ENCODE measurements at places on chromosomes 7 and 10.

DNA sequence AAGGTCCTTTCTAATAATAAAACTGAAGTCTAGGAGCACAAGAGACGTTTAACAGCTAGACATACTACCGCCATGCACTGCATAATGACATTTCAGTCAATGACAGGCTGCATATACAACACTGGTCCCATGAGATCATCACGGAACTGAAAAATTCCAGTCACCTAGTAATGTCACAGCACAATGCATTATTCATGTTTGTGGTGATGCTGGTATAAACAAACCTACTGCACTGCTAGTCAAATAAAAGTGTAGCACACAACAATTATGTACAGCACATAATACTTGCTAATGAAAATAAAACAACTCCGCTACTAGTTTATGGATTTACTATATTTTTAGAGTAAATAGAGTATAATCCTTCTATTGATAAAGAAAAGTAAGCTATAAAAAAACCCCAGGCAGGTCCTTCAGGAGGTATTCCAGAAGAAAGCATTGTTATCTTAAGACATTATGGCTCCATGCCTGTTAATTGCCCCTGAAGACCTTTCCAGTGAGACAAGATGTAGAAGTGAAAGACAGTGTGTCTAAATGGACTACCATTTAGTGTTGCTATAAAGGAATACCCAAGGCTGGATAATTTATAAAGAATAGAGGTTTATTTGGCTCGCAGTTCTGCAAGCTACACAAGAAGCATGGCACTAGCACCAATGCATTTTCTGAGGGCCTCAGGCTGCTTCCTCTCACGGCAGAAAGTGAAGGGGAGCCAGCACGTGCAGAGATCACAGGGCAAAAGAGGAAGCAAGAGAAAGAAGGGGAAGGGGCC is 47.1 kb downstream of the HIBADH start:
- no peak for DNase-seq

DNA sequence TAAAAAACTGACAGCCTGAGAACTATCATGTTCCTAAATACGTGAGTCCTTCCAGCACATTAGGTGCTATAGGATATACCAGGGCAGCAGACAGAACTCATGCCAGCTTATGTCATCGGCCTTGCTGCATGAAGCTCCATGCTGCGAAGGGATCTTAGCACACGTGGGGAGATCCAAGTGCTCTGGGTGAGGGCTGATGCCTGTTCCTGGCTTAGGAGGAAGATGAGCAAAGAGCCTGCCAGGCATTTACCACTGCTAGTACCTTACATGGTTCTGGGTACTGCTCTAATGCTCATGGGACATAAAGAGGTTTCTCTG is 43.2 kb downstream of the SVIL start:
- no peak for DNase-seq

DNA sequence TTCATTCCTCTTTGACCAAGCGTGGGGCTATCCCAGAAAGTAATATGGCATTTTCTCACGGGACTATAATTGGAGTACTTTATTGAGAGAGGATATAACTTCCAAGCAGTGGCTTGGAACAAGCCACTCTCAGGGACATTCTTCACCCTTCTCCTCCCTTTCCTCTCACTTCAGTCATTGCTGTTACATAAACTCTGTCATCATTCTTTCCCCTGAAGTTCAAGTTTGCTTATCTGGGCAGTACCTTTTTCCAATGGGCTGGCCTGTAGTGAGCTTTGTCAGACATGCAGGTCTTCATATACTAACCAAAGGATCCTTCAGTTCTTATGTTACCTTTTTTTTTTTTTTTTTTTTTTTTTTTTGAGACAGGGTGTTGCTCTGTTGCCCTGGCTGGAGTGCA is 58.7 kb upstream of the KMT2E start:
- DNase-seq, result no peak

GRCh38 chr7:19713676-19714075 is 4.8 kb upstream of the POLR1F start:
- peak; percentile 24 for DNase-seq

GRCh38 chr10:1394155-1394912 is 338.1 kb downstream of the WDR37 start:
- no peak for DNase-seq

- no peak for DNase-seq
Observed at GRCh38 chr7:26307226-26307625, 15.6 kb downstream of the SNX10 start.

DNA sequence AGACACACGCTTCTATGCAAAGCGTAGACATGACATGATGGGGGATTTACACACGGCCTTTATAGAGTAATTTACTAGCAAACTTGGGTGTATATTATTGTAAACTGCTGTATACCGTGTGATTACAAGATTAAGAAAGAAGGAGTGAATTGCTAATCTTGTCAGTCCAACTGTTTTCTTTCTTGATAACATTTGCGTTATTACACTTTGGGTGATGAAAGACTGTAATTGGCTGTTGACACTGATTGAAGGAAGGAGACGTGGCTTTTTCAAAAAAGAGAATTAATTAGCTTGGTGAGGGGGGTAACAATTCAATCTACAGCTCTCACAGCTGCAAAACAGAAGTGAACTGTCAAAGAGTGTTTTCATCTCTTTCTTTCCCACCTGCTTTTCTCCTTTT is 32.7 kb downstream of the SLC35B4 start:
- DNase-seq, result no peak

DNA sequence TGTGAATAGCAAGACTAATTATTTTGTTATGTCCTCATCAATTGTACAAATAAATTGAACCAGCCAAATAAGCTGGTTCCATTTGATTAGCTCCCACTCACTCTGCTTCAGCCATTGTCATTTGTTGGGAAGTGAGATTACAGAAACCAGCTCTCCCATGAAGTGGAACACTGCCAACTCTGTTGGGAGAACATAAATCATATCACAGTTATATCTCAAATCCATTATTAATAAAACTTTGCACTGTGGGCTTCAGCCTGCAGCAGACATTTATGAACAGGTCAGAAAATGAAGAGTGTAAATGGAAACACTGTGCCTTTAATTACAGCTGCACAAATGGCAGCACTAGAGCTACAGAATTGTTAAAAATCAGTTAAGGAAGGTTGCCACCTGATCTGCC is 46.7 kb upstream of the TEX47 start:
- DNase-seq, result no peak
